ENCODE measurements at places on chromosomes 2 and 18.

DNA sequence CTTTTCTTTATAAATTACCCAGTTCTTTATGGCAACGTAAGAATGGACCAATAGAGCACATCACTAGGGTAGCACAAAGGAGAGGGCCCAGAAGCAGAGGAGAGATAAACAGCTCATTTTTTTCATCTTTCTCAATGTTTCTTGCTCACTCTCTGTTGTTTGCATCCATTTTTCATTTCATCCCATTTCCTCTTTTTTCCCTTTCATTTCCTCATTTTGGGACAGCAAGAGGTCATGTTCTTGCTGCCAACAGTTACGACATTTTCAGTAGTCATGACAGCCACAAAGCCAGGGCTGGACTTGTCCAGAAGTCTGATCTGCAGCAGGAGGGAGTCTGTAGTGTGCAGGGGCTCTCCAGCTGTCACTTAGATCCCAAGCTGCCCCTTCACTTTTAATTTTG, 52.7 kb upstream of the CYP1B1 start:
- DNase-seq = no peak

- DNase-seq = no peak
Measured at GRCh38 chr2:205660521-205661124, 21.7 kb upstream of the NRP2 start.

- no peak for DNase-seq
Measured at GRCh38 chr18:51100385-51101120, 70.5 kb downstream of the SMAD4 start.

DNA sequence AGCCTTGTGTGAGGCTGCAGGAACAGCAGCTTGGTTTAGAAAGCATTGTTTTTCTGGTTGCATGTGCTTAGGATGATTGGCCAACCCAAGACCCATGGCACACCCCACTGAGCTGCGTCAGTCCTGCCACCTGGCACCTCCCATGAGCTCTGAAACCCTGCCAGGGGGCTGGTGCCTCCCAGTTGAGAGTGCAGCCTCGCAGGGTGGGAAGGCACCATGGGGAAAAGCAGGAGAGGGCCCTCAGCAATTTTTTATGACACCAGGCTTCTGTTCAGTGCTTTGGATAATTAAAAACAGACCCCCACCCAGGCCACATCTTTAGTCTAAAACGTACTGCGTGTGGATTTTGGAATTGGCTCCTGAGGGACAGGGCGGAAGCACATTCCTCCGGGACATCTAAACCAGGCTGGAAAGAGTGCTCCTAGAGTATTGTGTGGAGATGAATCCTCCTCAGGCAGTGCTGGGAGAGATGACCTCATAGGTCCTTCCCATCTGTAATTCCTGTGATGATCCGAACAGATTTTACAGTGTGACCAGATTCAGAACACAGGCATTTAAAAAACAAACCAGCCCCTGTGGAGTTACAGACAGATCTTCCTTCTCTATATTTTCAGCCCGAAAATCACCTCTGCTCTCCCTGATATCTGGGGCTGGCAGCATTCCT, 438.3 kb downstream of the ZNF521 start:
- DNase-seq = no peak

DNA sequence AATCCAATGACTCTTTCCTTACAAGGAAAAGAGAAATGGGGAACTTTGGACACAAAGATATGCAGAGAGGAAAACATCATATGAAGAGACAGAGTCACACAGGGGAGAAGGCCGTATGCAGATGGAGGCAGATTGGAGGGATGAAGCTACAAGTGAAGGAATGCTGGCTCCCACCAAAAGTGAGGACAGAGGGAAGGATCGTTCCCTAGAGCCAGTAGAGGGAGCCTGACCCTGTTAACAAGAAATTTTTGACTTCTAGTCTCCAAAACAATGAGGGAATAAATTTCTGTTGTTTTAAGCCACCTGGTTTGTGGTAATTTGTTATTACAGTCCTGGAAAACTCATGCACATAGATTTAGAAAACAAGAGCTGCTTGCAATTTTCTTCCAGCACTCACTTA, 169.3 kb downstream of the PMAIP1 start:
- DNase-seq = no peak

DNA sequence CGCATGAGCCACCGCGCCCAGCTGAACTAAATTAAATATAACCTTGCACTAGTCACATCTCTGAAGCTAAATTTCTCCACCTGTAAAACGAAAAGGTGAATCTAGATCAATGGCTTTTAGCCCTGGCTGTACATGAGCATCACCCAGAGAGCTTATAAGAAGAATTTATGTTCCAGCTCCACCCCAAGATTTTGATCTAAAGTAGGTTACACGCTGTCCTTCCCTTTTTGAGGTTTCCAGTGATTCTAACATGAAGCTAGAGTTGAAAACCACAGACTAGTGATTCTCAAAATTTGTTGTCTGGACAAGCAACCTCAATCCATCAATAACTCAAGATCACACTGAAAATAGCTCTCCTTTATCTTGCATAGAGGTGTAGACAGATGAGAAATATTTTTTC, 208.8 kb upstream of the CRIM1 start:
- DNase-seq = no peak

DNA sequence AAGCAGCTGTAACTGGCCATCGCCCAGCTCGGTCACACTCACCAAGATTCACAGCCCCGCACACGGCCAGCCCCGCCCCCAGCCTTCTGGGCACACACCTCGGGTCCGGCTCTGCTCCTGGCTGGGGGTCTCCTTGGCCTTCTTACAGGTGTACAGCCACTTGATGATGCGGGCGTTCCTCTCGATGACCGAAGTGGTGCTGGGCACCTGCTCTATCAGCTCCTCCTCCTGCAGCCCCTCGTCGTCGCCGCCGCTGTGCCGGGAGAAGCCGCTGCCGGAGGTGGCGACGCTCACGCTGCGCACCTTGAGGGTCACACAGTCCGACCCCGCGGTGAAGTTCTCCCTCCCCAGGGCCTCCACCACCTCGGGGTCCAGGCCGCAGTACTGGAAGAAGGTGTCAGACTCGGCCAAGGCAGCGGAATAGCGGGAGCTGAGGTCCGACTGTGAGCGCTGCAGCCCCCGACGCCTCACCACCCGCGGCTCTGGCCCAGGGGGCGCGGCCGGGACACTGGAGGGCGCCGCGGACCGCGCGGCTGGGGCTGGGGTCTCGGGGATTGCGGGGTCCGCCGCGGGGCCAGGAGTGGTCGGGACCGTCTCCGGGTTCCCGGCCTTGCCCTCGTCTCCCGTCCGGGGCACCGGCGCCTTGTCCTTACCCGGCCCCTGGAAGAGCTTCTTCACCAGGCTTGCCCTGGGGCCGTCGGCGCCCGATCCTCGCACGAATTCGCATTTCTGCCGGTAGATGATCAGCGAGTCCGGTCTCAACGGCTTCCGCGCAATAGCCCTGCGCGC, 769 bp downstream of the FAM110C start:
- DNase-seq = peak; percentile 12

- no peak for DNase-seq
Measured at GRCh38 chr18:40642692-40643229, 1312.3 kb upstream of the PIK3C3 start.

- no peak for DNase-seq
Measured at GRCh38 chr2:77185052-77185451, 337.1 kb downstream of the LRRTM4 start.

DNA sequence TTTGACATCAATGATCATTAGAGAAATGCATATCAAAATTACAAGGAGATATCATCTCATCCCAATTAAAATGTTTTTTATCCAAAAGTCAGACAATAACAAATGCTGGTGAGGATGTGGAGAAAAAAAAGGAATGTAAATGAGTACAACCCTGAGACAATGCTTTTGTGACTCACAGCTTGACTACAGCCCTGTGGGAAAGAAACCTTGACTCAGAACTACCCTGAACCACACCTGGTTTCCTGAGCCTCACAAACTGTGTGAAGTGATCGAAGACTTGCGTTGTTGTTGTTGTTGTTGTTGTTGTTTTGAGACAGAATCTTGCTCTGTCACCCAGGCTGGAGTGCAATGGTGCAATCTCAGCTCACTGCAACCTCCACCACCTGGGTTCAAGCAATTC, 266.6 kb upstream of the MYT1L start:
- no peak for DNase-seq

GRCh38 chr2:30730736-30731647, 76.3 kb downstream of the CAPN13 start:
- no peak for DNase-seq

GRCh38 chr18:35029103-35029502, 12.1 kb upstream of the MAPRE2 start:
- DNase-seq = no peak
